CD4-positive, alpha-beta T cell (primary cell): ENCODE measurements at places on chromosomes 4 and X. TPM values are rescaled to one million over a fixed set of nuclear protein-coding genes. Genes with fewer than 3 reads are reported as not detected.

Gene SLC6A14
- total RNA-seq, result not detected

DNA sequence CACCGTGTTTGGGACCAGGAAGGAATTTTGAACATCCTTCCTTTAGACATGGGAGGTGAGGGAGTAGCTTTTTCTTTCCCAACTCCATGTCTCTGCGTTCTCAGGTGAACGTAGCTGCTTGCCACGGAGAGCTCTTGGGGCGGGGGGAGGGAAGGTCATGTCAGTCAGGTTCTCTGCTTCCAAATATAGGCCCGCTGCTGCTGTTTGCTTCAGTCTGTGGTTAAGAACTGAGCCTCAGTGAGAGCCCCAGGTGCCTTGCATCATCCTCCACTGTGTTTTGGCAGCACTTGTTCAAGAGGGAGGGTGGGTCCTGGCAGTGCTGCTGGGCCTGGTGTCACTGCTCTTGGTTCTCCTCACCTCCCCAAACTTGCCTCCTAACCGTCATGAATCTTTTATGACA lies 46.5 kb downstream of the HADH start:
- peak; percentile 63 for DNase-seq

GRCh38 chr4:182233310-182234090 lies 9.7 kb upstream of the TENM3 start:
- no peak for DNase-seq

DNA sequence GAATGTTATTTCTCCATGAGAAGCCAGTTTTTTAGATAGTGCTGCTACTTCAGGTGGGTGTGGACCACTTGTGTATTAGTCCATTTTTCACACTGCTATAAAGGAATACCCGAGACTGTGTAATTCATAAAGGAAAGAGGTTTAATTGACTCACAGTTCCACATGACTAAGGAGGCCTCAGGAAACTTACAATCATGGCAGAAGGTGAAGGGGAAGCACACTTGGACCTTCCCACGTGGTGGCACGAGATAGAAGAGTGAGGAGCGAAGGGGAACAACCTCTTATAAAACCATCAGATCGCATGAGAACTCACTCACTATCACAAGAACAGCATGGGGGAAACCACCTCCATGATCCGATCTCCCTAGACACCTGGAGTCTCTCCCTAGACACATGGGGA lies 3.4 kb upstream of the PPID start:
- DNase-seq, result no peak

GRCh38 chr4:20538905-20539304 lies 161.4 kb upstream of the PACRGL start:
- no peak for DNase-seq
